T-helper 22 cell (primary cell): ENCODE measurements at places on chromosomes 16 and 17.

- DNase-seq = no peak
Measured at GRCh38 chr16:57732714-57733113, 2.9 kb upstream of the KATNB1 start.

DNA sequence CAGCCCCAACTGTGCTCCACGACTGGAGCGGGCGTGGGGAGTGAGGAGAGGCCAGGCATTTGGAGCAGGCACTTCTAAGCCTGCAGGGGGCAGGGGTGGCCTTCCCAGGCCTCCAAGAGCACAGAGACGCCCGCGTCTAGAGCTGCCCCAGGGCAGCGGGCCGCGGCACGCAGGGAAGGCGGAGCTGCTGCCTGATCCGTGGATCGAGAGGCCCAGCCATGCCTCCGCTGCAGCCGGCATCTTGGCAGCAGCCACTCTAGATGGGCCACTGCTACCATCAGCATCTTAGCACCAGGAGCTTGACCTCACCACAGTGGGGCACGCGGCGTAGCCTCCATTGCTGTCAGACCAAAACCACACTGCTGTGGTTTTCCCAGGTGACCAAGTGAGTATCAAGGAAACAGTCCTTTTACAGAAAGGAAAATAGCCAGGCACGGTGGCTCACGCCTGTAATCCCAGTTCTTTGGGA is 20.4 kb upstream of the WDR45B start:
- DNase-seq = no peak

DNA sequence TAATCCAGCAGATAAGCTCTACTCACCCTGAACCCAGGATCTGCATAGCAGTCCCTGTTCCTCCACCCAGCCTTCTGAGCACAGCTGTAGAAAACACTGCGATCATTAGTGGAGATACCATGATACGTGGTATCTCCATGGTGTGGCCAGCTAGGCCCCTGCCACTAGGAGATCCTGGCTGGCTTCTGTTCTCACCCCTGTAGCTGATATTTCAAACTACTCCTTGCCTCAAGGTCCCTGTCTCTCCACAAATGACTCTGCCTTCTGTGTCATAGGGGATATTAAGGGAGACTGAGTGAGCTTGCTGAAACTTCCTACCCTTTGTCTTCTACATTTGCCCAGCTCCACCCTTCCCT is 44.3 kb downstream of the ERN1 start:
- no peak for DNase-seq

DNA sequence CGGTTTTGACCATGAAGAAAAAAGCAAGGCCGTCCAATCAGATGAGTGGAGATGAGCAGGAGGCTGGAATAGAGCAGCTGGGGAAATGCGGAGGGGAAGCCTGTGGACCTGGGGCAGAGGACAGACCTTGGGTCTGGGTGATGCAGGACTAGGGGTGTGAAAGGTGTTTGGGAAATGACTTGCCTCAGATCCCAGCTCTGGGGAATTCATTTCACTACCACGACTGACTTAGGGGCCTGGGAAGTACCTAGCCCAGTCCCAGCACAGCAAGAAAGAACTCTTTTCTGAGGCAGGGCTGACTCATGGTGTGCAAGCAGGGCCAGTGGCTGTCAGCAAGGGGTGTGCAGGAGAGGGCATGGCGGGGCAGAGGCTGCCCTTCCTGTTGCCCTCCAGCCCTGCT is 14.8 kb downstream of the DNAI2 start:
- no peak for DNase-seq

DNA sequence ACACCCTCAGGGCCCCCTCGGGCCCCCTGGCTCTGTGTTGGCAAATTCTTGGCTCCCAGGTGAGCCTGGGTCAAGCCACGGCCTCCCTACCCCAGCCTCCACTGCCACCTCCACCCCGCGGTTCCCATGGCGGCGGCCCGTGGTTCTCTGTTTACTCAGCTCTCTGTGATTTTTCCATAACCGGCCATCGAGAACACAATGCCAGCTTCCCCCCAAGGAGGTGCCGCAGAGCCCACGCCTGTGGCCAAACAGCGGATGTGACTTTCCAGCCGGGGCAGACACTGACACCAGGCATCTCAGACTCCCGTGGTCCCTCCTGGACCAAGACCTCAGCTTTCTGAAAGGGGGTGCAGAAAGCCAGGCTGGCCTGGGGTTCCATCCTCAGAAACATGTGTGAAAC is 21.6 kb upstream of the ATP2A3 start:
- no peak for DNase-seq

GRCh38 chr17:63571632-63572310 is 21.5 kb downstream of the DCAF7 start:
- no peak for DNase-seq

DNA sequence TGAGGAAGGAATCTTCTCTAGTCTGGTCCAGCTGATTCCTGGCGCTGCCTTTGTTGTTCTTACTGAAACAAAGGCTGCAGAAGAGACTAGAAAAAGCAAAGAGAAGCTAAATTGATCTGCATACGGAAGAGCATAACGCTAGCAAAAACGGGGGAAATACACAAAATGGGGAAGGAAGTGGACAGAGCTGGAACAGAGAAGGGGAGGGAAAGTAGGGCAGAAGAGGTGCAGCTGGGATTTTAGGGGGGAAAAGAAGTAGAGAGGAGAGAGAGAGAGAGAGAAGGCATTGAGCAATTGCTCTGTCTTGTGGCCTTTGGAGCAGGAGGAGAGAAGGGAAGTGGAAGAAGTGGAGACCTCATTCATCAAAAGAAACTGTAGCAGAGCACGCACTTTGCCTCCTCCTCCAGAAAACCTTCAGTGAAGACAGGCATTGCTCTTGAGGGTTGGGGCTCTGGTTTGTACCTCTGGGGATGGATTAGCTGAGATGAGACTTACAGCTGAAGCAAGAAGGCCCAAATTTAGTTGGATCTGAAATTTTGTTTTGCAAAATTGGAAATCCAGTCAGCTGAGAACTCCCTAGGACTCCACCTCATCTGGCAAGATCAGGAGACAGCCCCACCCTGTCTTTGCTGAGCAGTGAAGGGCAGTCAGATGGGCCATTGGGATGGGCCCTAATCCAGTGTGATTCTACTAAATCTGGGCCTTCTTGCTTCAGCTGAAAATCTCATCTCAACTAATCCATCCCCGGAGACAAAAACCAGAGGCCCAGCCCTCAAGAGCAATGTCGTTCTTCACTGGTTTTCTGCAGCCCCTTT is 55.8 kb downstream of the CDRT4 start:
- no peak for DNase-seq

- DNase-seq = no peak
Measured at GRCh38 chr16:50643192-50643591, 37.9 kb downstream of the SNX20 start.

DNA sequence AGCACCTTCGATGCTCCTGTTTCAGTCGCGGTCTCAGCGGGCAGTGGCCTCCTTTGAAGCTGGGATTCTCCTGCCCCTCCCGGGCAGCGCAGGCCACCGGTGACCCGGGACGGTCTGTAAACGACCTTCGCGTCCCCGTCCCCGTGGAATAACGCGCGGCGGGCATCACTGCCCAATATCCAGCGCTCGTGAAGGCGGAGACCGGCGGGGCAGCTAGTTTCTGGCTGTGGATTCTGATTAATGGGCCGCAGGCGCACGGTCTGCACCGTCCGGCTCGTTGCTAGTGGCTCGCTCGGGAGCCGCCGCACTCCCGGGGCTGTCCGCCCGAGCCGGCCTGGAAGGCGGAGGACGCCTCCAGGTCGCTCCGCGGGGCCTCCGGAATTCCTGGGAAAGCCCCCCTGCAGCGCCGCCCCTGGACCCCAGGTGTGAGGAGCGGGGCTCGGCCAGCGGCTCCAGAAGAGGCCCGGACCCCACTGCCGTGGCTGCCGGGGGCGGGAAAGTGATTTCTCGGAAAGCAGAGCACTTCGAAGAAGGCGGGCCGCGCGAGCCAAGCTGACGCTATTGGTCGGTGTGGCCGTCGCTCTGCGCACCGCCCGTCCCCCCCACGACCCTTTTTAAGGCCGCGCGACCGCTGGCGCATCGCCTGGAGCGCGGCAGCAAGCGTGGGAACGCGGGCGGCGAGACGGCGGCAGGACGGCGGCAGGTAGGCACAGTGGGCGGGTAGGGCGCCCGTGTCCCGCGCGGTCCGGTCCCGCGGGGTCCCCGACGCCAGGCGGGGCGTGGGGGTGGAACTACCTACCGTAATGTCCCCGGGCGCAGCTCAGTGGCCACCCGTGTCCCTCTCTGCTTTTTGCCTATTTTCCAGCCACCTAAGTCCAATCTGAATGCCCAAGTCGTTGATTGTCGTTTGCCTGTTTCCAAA is at the start of gene IRF8:
IRF8 (plus strand) TSS at position 642 of the 922 bp plus-strand sequence. CDS start 3,854 bp downstream, outside the sequence.
- DNase-seq = no peak

- no peak for DNase-seq
Measured at GRCh38 chr16:83366228-83366627, 441.6 kb upstream of the HSBP1 start.

- no peak for DNase-seq
Measured at GRCh38 chr17:1123393-1123831, 56.4 kb downstream of the ABR start.
